GM23338 (cell line): ENCODE measurements at places on chromosomes 12 and 14. TPM values are rescaled to one million over a fixed set of nuclear protein-coding genes. Genes with fewer than 3 reads are reported as not detected.

OAS1 gene
- total RNA-seq = not detected in 2 replicates

SENP1 gene
- 23.7 and 27.7 TPM in 2 replicates for total RNA-seq

DNA sequence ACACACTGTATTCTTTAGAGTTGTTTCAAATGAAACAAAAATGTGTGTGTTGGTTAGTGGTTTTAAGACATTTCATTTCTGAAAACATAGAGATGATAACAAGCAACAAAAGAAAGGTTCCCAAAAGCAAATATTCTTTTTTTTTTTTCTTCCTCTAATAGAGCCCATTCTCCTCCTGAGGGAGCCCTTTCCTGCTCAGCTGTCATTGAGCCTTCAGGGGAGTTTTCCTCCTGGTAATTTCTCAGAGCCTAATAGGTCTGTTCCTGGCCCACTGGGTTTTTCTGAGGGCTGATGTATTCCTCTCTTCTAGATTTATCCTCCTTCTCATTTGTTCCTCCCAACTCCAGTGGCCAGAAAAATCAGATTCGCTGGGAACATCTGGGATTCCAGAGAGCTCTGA lies 654.5 kb downstream of the NOVA1 start:
- peak; percentile 17 for DNase-seq

DNA sequence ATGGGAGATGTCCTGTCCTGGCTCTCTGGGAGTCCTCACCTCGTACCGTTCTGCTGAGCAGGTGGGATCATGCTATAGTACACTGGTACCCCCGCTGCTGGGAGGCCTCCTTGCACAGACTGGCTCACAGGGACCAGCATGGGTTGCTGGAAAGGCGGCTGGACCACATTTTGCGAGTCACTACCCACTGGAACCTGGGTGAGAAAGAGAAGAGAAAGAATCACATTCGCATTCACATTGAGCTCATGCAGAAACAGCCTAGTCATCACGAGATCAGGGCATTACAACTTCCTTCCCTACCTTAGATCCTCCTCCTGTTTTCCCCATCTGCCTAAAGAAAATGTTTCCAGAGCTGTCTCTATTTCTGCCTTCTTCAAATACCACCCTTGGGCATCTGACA lies 17.3 kb upstream of the STAC3 start:
- DNase-seq = no peak

DNA sequence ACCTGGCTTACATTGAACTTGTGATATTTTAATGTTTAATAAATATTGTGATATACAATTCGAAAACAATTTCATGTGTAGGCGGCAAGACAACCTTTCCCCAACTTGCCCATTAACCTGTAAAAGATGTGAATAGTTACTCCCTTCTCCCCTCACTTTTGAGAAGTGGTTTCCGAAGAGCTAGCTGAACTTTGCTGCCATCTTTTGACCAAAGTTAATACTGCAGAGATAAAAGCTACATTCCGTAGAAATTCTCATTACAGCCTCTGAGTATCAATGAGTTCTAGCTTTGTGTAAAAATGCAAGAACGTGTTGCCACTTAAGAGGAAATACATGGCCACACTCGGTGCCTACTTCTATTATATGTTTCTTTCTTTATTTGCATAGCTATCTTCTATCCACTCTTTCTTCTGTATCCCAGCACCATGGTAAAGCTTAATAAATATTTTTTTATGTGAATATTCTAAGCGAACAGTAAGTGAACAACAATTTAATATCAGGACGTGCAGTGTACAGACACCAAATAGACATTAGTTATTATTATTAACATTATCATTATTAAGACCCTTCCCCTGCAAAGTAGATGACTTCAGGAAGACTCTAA lies 105.1 kb upstream of the TMEM260 start:
- peak; percentile 75 for DNase-seq

GRCh38 chr14:68785534-68786490 lies 7.1 kb downstream of the ZFP36L1 start:
- DNase-seq = peak; percentile 24
